ENCODE measurements at places on chromosomes 2 and 18.

DNA sequence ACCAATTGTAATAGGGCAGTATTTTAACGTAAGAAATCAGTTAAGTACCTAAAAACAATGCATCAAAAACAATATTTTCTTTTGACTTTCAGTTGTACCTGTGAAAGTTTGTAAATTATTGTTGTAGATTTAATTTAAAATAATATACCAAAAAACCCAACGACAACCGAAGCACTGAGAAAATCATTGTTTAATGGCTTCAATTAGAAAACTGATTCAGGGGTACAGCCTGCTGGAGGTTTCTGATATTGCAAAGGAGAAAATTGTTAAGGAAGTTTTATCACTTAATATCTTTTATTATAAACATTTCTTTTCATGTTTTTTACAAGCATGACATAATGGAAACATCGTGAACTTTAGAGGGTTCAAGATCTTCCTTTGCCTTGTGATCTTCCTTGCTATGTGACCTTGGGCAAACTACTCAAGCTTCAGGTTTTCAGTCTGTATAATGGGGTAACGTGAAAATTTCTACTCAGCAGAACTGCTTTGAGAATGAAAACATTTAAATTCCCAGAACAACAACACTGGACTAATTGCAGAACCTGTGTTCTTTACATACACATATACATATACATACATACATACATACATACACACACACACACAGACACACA, 76.3 kb upstream of the GLS start:
- no peak for DNase-seq

- DNase-seq = no peak
Observed at GRCh38 chr18:26119246-26119645, 14.4 kb upstream of the PSMA8 start.

DNA sequence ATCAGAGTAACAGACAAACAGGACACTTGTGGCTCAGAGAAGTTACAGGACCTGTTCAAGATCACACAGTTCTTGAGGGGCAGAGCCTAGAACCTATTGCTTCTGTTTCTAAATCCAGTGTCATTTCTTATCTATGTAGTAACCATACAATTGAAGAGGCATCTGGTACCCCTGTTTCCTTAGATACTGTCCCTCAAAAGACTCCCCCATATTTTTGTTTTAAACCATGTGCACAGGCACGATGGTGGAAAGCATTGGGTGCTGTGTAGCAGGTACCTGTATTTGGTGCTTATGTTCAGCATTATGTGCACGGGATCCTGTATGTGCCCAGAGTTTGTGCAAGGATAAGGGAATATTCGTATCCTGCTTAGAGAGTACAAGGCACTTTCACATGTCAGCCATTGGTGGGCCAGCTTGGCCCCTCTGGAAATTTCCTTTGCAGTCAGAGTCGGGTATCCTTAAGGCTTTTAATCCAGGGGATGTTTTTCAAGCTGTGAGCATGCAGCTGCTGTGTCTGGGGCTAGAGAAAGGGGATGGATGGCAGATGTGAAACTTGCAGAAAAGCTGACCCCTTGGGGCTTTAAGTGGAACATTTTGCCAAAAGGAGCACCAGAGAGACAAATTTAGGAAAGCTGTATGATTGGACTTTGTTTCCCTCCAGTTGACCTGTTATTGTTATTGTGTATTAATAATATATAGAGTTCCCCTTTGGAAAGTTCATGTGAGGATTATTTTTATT, 2.1 kb downstream of the LBH start:
- DNase-seq = no peak

GRCh38 chr18:54148151-54148550, 76.3 kb downstream of the MBD2 start:
- DNase-seq = no peak

GRCh38 chr2:22904126-22904684, 480.8 kb upstream of the KLHL29 start:
- peak; percentile 1 for DNase-seq

DNA sequence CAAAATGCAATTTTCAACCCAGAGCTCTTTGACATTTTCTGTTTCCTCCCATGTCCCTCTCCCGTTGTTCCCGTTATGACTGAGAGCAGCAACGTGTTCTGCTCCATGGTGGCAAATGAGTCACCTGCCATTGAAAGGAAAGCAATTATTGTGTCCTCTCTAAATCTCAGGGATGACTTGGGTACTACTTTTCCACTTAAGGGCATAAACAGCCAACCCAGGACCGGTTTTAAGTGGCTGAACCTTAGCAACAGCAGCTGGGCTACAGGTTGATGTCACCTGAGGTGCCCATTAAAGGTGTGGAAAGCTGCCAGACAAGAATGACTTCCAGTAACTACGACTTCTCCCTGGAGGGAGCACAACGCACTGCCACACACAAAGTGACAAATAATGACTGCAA, 236.8 kb downstream of the NCKAP5 start:
- DNase-seq = no peak

GRCh38 chr18:8424917-8425725, 184.1 kb upstream of the RAB12 start:
- no peak for DNase-seq

- no peak for DNase-seq
Observed at GRCh38 chr2:170322140-170322766, 144.3 kb downstream of the MYO3B start.

- no peak for DNase-seq
Observed at GRCh38 chr2:172211512-172211911, 108.8 kb upstream of the DLX2 start.

GRCh38 chr2:241842620-241843211, 16.0 kb downstream of the PDCD1 start:
- no peak for DNase-seq

DNA sequence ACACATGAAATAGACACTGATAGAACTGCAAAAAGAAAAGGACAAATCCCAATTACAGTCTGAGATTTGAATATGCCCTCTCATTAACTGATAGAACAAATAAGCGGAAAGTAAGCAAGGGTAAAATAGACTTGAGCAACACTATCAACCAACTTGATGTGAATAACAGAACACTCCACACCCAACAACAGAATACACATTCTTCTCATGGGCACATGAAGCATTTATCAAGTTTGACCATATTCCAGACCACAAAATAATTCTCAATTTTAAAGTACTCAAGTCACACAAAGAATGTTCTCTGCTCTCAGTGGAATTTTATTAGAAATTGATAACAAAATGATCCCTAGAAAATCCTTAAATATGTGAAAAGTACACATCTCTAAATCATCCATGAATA, 19.0 kb downstream of the ETAA1 start:
- DNase-seq = no peak

DNA sequence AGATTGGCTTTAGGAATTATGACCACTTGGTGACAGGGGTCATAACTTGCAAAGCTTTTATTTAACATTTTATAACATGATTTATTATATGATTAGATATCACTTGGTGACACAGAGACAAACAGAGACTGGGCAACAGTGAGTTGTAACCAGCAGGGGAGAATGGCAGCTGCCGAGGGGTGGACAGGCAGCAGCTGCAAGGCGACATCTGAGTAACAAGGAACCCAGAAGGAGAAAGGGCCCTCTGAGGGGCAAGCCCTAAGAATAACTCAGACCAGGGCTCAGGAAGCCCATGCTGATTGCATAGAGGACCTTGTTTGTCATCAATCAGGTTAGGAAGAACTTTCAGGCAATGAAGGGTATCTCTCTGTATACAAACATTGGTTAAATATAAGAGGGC, 339.9 kb upstream of the SOX11 start:
- no peak for DNase-seq

DNA sequence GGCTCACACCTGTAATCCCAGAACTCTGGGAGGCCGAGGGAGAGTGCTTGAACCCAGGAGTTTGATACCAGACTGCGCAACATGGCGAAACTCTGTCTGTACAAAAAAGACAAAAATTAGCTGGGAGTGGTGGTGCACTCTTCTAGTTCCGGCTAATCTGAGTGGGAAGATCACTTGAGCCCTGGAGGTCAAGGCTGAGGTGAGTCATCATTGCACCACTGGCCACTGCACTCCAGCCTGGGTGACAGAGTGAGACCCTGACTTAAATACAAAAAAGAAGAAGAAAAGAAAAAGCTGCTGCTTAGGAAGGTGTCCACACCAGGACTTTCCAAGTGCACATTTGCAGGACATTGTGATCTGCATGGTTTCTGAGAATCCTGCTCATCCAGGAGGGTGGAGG, 16.4 kb downstream of the SKOR2 start:
- no peak for DNase-seq

- DNase-seq = no peak
Observed at GRCh38 chr2:86646865-86647264, 23.2 kb upstream of the RNF103 start.

GRCh38 chr2:106983305-106983704, 97.3 kb upstream of the ST6GAL2 start:
- no peak for DNase-seq

GRCh38 chr2:127155028-127155581, 48.2 kb upstream of the BIN1 start:
- no peak for DNase-seq

DNA sequence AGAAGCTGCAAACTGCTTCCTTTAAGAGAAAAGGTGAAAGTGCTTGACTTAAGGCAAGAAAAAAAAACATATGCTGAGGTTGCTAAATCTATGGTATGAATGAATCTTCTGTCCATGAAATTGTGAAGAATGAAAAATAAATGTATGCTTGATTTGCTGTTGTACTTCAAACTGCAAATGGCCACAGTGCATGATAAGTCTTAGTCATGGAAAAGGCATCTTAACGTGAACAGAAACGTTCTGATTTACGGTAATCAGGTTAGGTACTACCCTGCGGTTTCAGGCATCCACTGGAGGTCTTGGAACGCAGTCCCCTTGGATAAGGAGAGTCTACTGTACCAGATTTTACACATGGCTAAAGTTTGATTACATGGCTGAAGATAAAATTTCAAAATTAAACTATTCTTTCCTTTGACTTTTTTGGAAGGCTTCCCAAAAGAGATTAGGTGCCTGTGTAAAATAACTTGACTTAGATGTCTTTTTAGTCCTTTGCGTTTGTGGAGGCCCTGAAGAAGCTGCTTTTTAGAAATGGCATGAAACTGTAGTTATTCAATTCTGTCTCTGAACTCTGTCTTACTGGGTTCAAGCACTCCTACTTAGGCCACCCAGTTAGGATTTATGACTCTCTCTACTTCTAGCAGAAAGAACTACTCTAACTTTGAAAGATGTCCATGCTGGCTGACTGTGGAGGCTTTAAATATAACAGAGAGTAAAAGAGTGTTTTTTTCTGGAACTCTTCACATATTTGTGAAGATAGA, 35.9 kb upstream of the SCN9A start:
- no peak for DNase-seq

DNA sequence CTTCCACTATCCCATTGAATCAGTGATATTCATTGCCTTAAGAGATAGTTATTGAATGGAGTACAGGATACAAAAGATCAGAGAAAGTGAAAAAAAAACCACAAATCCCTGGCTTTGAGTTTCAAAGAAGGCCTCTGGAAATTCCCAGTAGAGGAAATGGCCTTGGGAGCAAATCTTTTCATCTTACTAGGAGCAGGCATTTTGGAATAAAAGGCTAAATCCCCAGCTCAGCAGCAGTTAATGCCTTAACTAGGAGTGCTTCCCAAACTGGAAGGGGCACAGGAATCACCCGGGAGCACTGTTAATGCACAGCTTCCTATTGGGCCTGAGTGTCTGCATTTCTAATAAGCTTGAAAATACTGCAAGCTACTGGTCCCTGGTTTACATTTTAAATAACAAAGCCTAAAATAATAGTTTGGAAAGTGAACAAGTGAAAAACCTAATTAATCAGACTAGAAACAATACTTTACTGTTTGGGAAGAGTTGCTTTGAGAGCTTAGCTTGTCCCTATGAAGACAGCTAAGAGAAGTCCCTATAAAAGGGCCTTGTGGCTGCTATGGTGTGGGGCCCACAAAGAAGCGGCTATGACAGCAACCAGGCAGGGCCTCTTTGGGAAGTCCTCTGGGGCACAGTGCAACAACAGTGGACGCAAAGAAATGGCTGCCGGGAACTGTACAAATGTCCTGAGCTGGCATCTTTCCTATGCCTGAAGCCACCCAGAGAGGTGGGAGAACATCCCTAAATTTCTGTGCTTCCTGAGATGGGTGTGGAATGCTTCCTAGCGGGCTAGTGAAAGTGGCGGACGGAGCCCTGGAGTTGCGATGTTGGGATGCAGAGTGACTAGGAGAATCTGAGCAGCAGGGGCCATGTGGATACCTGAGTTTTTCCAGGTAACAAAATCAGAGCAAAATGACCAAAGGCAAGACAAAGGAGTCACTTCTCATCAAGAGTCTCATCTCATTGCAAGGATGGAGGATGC, 117.1 kb upstream of the KLHL14 start:
- DNase-seq = no peak

DNA sequence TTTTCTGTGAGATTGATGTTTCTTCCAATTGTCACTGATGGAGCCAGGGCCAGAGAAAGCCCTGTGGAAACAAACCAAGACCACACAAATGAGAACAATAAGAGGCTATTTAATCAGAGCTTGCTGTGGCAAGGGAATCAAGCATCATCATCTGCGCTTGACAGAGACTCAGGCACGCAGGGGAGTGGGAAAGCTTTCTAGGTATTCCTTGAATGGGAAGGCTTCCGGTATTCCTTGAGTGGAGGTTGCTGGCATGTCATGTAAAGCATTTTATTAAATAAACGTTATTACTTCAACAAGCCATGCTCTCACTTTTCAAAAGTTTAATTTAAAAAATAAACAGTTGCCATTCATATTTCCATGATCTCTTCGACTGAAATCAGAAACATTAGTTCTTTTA, 194.6 kb upstream of the SYT4 start:
- DNase-seq = no peak

- DNase-seq = no peak
Observed at GRCh38 chr2:45595721-45596435, 15.2 kb downstream of the SRBD1 start.

DNA sequence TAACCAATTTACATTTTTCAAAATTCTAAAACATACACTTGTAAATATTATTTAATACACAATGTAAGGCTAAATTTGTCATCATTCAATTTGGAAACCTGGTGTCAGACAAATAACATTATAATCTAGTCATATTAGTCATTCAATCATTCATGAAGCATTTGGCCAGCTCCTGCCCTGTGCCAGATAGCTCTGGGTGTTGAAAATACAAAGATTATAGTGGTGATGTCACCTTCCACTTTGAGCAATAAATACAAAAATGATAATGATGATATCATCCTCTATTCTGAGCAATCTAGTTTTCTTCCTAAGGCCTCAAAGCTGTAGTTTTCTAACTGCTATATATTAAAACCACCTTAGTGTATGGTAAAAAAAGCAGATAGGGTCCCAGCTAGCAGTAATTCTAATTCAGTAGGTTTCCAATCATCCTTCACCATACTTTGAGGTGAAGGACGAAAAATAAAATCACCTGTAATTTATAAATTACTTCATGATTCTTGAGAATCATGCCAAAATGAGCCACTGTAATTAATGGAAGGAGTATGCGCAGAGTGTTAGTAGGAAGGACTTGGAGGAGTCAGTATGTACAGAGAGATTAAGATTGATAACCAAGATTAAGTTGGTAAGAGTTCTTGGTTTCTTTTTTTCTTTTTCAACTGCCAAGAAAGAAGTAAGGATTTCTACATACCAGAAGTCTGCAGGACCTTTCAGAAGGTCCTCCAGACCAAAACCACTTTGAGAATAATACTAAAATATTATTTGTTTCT, 23.2 kb downstream of the MEMO1 start:
- no peak for DNase-seq

- DNase-seq = no peak
Observed at GRCh38 chr2:169360984-169361705, 1.2 kb downstream of the LRP2 start.
